ENCODE measurements at places on chromosomes 5 and 9.
A peak's percentile ranks its signal among the peaks of the same experiment; 100 is the strongest.

DNA sequence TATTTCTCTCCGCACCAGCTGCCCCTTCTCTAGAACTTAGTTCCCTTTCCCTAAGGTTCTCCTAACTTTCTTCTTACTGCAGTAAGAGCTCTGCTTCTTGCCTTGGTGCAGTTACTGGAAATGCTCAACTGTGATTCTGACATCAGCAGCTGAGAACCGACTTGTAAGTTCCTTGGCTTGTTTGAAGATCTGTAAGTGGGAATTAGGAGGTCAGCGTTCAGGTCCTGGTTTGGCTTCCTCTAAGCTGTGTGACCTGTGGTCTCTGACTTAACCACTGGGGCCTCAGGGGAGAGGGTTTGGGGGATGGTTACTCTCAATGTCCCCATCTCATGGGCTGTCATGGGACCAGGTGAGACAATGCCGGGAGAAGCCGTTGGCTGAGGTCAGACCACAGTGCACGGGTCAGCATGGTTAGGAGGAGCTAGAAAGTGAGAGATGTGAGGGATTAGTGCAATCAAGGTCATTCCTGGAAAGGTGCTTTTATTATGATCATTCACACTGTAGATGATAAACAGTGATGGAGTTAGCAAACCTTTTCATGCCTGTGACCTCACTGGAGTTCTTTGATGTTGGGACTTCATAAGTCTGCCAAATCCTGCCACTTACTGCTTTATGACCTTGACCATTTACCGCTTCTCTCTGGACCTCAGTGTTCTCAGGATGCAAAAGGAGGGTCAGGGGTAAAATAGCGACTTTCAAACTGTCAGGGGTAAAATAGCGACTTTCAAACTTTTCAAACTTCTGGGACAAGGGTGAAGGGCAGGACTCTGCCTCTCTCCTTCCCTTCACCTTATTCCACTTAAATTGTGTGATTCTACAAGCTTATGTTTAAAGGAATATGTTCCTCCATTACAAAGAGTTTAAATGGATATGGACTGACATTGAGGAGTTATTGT, 7.3 kb downstream of the PAPPA start:
- DNase-seq = no peak

GRCh38 chr5:6755519-6755918, 42.3 kb downstream of the TENT4A start:
- no peak for DNase-seq

DNA sequence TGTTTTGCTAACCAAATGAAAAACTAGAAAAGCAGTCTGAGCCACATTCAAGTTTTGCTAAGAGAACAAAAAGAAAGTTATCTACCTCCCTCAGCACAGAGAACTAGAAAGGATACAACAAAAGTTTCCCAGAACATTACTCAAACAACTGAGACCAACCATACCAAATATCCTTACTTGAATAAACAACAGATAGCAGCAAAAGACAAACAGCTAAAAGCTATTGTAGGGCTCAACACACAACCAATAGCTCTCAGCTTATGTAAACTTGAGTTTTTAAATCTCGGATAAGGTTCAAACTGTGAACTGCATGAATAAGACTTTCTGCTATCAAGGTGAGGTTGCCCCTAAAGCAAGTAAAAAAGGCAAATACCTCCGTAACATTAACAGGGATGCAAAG, 3.5 kb downstream of the EPB41L4A start:
- DNase-seq = no peak

GRCh38 chr9:134678206-134678605, 36.6 kb downstream of the COL5A1 start:
- DNase-seq = peak; percentile 41

GRCh38 chr9:94720846-94721549, 5.5 kb upstream of the AOPEP start:
- DNase-seq = no peak

- no peak for DNase-seq
These were observed 471.1 kb upstream of the WWC1 start for GRCh38 chr5:167820101-167820990.

GRCh38 chr9:13131416-13131815, 148.1 kb downstream of the MPDZ start:
- DNase-seq = no peak

DNA sequence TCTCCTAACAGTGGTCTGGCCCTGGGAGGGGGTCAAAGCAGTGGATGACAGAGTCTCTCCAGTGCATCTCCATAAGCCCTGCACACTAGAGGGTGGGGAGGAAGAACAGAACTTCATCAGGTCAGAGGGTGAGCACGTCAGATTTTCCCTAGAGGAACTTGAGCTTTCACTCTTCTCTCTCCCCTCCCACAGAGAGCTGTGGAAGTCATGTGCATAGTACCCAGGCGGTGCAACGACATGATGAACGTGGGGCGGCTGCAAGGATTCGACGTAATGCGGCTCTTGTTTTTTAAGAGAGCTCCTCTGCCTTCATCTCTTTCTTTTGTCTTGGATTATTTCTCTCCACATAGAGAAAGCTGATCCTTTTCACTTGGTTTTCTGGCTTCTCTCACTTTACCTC, 100.2 kb upstream of the OTULINL start:
- DNase-seq = no peak

DNA sequence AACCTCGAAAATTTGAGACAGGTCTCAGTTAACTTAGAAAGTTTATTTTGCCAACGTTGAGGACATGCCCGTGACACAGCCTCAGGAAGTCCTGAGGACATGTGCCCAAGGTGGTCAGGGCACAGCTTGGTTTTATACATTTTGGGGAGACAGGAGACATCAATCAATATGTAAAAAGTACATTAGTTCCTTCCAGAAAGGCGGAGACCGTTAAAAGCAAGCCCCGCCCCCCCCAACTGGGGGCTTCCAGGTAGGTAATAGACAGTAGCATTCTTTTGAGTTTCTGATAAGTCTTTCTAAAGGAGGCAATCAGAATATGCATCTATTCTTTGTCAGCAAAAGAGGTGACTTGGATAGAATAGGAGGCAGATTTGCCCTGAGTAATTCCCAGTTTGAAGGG, 599 bp upstream of the MOCS2 start:
- no peak for DNase-seq

DNA sequence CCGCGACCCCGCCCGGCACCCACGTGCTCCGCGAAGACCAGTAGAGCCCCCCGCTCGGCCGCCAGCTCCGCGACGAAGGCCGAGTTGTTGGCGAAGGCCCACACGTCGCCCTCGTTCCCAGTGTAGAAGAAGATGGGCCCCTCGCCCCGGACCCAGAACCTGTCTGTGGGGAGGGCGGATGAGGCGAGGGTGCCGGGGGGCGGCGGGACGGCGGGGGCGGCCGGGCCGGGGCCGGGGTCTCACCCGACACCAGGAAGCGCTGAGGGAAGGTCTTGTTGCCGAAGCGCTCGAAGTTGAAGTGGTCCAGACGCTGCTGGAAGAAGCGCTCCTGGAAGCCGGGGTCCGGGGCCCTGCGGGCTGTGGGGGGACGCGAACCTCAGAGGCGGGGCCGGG, 317 bp downstream of the DPP7 start:
- no peak for DNase-seq

Measured in retina (tissue), 1 donor.